ENCODE measurements at places on chromosomes 5 and 9.

GRCh38 chr9:83986195-83986594, 5.6 kb downstream of the RMI1 start:
- DNase-seq, result no peak

- DNase-seq, result no peak
Measured at GRCh38 chr5:40495237-40495635, 184.5 kb upstream of the PTGER4 start.

DNA sequence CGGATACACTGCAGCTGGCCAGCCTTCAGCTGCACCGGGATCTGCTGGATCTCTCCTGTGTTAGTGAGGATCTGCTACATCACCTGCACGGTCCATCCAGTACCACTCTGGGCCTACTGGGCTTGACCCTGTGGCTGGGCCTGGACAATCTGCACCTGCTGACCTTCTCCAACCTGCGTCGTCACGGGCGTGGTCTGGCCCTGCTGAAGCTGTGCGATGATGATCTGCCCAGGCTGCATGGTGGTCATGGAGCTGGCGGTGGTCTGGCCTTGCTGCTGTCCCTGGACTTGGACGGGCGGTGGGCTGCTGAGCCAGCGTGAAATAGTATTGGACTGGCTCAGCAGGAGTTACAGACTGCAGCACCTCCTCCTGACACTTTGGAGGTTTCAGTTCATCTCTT, 137.1 kb upstream of the GAS1 start:
- DNase-seq, result no peak

- no peak for DNase-seq
Measured at GRCh38 chr5:161305601-161306000, 240.9 kb downstream of the GABRB2 start.

DNA sequence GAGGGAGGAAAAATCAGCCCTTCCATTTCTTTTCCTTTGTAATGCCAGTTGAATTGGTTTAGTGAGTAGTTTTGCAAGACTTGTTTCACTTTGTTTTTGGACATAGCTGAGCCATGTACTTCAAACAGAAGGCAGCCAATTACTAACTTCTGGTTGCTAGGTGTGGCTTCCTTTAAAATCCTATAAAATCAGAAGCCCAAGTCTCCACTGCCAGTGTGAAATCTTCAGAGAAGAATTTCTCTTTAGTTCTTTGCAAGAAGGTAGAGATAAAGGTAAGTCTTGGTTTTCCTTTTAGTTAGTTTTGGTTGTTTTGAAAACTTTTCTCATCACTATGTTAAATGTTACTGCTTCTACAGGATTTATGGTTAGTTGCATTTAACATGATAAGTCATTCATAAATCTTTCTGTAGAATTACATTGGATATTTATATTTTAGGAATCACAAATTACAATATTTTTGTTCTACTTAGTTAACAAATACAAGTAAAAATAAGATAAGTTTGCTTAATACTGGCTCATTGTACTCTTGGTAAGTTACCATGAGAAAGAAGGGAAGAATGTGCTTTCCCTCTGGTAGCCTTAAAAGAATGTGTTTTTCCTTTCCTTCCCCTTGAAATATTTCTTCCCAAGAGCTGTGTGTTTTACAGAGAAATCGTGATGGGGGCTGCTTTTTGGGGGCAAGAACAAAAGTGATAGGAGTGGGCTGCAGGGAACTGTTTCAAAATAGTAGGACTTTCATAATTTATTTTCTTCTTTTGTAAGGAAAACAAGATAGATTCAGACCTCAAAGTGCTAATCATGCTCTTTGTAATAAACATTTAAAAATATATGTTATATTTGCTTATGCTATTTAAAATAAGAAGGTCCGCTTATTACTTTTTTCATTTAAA, at the start of gene ANXA1:
ANXA1 (plus strand) TSS at position 213 of the 890 bp plus-strand sequence. CDS start 6,671 bp downstream, outside the sequence.
- DNase-seq, result no peak

DNA sequence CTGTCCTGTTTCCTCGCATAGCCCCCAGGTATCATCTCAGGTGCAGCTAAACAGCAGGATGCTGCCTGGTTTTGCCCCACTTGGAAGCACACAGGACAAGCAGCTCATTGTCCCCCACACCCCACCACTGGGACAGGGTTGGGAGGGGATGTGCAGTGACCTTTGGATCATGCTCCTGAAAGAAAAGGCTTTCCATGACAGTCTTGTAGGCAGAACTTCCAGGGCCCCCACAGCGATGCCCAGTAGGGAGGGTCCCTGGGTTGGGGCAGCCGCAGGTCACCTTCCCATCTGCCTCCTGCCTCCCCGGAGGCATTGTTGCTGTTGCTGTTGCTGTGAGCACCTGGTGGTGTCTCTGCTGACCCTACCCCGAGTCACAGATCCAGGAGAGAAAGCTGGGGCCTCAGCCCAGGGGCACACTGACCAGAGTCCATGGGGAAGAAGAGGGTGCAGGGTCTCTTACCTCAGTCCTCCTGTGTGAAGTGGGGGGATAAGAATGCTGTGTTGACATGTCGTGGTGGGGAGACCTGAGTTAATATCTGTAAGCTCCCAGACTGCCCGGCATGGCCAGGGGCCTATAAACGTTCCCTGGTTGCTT, 8.5 kb downstream of the CEP72 start:
- peak; percentile 25 for DNase-seq

GRCh38 chr5:74865804-74866595, at the start of gene FAM169A:
Gene FAM169A, minus strand, starts transcription at chr5:74866387. Its CDS starts 24,711 bp downstream, at chr5:74841676.
- DNase-seq, result peak; percentile 70
